A549 treated with dexamethasone at 1 μM for 4 hours (cell line): ENCODE measurements at places on chromosomes 7 and 10. TPM values are rescaled to one million over a fixed set of nuclear protein-coding genes. Genes with fewer than 3 reads are reported as not detected.

CCDC172 gene
- total RNA-seq = not detected in 5 replicates

DEPP1 gene
- 2.4 to 3.4 TPM (median 3.2 TPM) in 5 replicates for total RNA-seq

TLL2 gene
- 0.05 to 0.09 TPM (median 0.07 TPM) in 5 replicates for total RNA-seq

EBF3 gene
- 0.15 to 0.26 TPM (median 0.17 TPM) in 5 replicates for total RNA-seq

CRPPA gene
- total RNA-seq = 0.56 to 0.95 TPM (median 0.68 TPM) in 5 replicates

ZNF107 gene
- 2.4 to 3.9 TPM (median 3.4 TPM) in 5 replicates for total RNA-seq

TMEM196 gene
- not detected in 5 replicates for total RNA-seq

DRGX gene
- 0.05 TPM in 2 of 5 replicates, not detected in the others for total RNA-seq

GIMAP6 gene
- not detected in 5 replicates for total RNA-seq

PKD2L1 gene
- 0.11 to 0.38 TPM (median 0.19 TPM) in 5 replicates for total RNA-seq

PIK3CG gene
- not detected in 5 replicates for total RNA-seq

UCMA gene
- total RNA-seq = not detected in 5 replicates

PCDH15 gene
- not detected in 5 replicates for total RNA-seq

AOAH gene
- total RNA-seq = 0.11 to 0.16 TPM in 2 of 5 replicates, not detected in the others

GRID1 gene
- 0.18 to 0.26 TPM (median 0.25 TPM) in 5 replicates for total RNA-seq

CHAT gene
- total RNA-seq = not detected in 5 replicates

TUBGCP2 gene
- 36.0 to 38.5 TPM (median 37.2 TPM) in 5 replicates for total RNA-seq

ZNF503 gene
- 5.3 to 9.1 TPM (median 8.4 TPM) in 5 replicates for total RNA-seq

LIPN gene
- not detected in 5 replicates for total RNA-seq

FOXK1 gene
- 9.3 to 15.9 TPM (median 14.4 TPM) in 5 replicates for total RNA-seq

INSIG1 gene
- total RNA-seq = 11.8 to 15.0 TPM (median 14.2 TPM) in 5 replicates

SCIN gene
- total RNA-seq = 0.19 to 0.36 TPM (median 0.32 TPM) in 5 replicates

LDB3 gene
- 0.12 to 0.29 TPM (median 0.18 TPM) in 5 replicates for total RNA-seq

CALHM3 gene
- total RNA-seq = 0.22 to 0.42 TPM (median 0.31 TPM) in 5 replicates

TRPV5 gene
- total RNA-seq = not detected in 5 replicates

MLLT10 gene
- 24.0 to 38.5 TPM (median 33.2 TPM) in 5 replicates for total RNA-seq

HOXA9 gene
- total RNA-seq = 0.39 to 0.80 TPM (median 0.52 TPM) in 5 replicates

NKX1-2 gene
- 0.02 to 0.08 TPM (median 0.05 TPM) in 4 of 5 replicates, not detected in the other for total RNA-seq

PHYHIPL gene
- total RNA-seq = 0.32 to 0.59 TPM (median 0.42 TPM) in 5 replicates

LIPM gene
- total RNA-seq = not detected in 5 replicates

OR2A1 gene
- not detected in 5 replicates for total RNA-seq

SLC26A5 gene
- not detected in 5 replicates for total RNA-seq

URGCP gene
- 24.7 to 30.4 TPM (median 29.4 TPM) in 5 replicates for total RNA-seq

CPA1 gene
- total RNA-seq = not detected in 5 replicates

SEMA3E gene
- total RNA-seq = 1.5 to 2.4 TPM (median 2.0 TPM) in 5 replicates

ZNF679 gene
- total RNA-seq = not detected in 5 replicates

MMP21 gene
- not detected in 5 replicates for total RNA-seq

C10orf143 gene
- 0.52 to 0.69 TPM (median 0.59 TPM) in 5 replicates for total RNA-seq

HOXA4 gene
- 1.6 to 2.2 TPM (median 1.7 TPM) in 5 replicates for total RNA-seq

GNG11 gene
- 30.2 to 35.2 TPM (median 32.2 TPM) in 5 replicates for total RNA-seq

NEUROD6 gene
- not detected in 5 replicates for total RNA-seq

TUBAL3 gene
- total RNA-seq = 0.18 to 0.24 TPM (median 0.24 TPM) in 5 replicates

VIPR2 gene
- 0.03 to 0.10 TPM (median 0.06 TPM) in 5 replicates for total RNA-seq

RSPH10B2 gene
- total RNA-seq = 0.06 to 0.15 TPM (median 0.09 TPM) in 4 of 5 replicates, not detected in the other

AKR1C2 gene
- total RNA-seq = 3,478 to 4,005 TPM (median 3,689 TPM) in 5 replicates

MRC1 gene
- total RNA-seq = 0.01 to 0.04 TPM (median 0.02 TPM) in 4 of 5 replicates, not detected in the other

HGF gene
- 0.07 to 0.19 TPM (median 0.14 TPM) in 3 of 5 replicates, not detected in the others for total RNA-seq

ADIRF gene
- total RNA-seq = 0.14 TPM in 1 of 5 replicates, not detected in the others

CYP2C9 gene
- total RNA-seq = not detected in 5 replicates

SLC13A1 gene
- total RNA-seq = not detected in 5 replicates

BCL7B gene
- total RNA-seq = 64.3 to 76.9 TPM (median 69.0 TPM) in 5 replicates

FZD8 gene
- total RNA-seq = 3.0 to 5.3 TPM (median 4.2 TPM) in 5 replicates

CYP2C19 gene
- total RNA-seq = 0.11 TPM in 1 of 5 replicates, not detected in the others

KEL gene
- total RNA-seq = 0.05 TPM in 1 of 5 replicates, not detected in the others

UNCX gene
- total RNA-seq = 0.05 to 0.07 TPM (median 0.05 TPM) in 3 of 5 replicates, not detected in the others
